Dermis microvascular lymphatic vessel endothelial cell (primary cell): ENCODE measurements at places on chromosomes 5 and 9.

- peak; percentile 15 for DNase-seq
These were observed 111.3 kb upstream of the SAP30L start for GRCh38 chr5:154334406-154335064.

DNA sequence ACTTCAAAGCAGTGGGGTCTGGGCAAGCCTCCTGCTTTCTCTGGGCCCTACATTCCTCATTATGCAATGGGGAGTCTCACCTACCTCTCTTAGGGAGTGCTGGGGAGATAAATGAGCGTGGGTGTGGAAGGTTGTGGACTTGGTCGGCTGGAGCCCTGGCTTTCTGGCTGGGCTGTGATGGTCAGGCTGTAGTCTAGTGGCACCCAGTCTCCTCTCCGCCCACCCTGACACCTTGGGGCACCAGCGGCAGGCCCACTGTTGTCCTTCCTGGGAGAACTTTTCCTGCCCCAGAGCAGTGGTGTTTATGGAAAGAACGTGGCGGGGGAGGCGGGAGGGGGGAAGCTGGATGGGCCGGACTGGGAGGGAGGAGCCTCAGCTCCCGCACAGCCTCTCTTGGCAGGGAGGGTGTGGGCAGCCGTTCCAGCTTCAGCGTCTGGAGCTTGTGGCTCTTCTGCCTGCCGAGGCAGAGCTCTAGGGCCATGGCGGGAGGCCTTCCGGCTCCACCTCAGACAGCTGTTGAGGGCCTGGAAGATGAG, 4.1 kb downstream of the PTGS1 start:
- DNase-seq, result peak; percentile 32

DNA sequence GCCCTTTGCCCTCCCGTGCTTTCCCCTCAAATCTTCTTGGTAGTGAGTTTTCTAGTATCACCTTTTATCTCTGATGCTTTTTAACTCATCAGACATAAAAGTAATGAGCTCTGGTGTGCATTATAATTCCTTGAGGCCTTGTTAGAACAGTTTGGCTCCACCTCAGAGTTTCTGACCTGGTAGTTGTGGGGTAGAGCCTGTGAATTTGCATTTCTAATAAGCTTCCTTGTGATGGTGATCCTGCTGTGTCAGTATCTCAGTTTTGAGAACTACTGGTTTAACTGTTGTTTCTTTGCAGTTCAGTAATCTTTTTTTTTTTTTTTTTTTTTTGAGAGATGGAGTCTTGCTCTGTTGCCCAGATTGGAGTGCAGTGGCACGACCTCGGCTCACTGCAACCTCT, 31.1 kb downstream of the UBE2D2 start:
- no peak for DNase-seq

- DNase-seq, result no peak
These were observed 18.0 kb upstream of the GABBR2 start for GRCh38 chr9:98726735-98727134.

DNA sequence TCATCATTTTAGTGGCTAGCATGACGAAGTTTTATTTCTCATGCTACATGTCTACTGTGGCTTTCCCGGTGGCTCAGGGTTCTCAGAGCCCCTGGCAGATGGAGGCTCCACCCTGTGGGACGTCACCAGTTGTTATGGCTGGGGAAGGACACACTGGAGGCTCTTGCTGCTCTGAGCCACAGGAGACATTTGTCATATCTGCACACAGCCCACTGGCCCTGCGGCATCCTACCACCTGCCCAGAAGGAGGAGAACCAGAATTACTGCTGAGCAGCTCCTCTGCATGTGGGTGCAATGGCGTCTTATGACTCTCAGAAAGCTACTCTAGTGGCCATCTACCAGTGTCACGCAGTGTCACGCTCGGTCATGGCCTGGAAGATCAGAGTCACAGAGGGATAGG, 6.6 kb downstream of the OR13J1 start:
- DNase-seq, result no peak

DNA sequence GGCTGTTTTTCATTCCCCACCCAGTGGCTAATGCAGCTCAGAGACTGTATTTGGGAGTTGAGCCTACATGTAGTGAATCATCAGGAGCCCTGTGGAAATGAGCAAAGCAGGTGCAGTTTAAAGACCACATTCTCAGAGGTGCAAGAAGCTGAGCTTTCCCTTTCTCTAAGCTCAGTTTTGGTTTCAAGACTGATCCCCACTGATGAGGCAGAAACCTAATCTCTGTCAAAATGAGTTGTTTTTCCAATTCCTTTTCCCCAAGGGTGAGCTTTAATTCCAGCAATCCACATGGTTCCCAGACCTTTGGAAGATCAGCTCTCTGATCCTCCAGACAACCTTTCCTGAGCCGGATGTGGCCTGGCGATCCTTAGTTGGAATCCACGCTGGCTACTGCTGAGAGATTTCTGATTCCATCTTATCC, 420.5 kb downstream of the EBF1 start:
- DNase-seq, result no peak
